ENCODE measurements at places on chromosomes 7 and 10.

- DNase-seq: no peak
Observed at GRCh38 chr10:1329622-1330021, 273.4 kb downstream of the WDR37 start.

DNA sequence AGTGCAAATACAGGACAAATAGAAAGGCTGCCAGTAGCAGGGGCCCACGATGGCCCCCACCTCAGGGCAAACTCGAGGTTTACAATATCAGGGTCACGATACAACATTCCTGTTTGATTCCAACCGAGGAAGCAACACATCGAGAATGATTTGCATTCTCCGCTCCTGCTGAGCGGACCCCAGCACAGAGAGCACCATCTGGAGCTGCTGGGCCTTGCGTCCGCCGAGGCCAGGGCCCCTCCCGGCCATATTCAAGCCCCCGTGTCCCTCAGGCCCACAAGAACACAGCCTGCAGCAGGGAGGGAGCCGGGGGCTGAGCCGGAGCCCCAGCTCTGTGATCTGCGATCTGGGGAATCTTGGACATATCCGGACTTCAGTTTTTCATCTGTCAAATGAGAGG is 84.3 kb downstream of the PRKAG2 start:
- no peak for DNase-seq

- DNase-seq: no peak
Observed at GRCh38 chr7:93884541-93884940, 6.0 kb downstream of the TFPI2 start.

- no peak for DNase-seq
Observed at GRCh38 chr7:132501956-132502355, 74.3 kb downstream of the PLXNA4 start.

DNA sequence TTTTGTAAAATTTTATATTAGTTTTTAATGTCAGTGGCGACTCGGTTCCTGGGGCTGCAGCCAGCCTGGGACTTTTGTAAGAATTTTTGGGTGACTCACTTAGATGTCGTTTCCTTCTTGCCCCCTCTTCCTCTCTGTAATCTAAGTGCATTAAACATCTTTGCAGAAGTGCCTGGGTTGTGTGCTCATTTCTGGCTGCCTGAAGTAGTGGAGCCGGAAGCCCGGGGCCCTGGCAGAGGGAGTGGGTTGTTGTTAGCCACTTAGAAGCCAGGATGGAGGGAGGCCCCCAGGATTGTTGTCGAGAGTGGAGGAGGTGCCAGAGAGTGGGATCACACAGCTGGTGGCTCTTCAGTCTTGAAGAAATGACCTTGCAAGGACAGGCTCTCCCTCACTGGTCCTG is 11.0 kb upstream of the TRIM8 start:
- DNase-seq: peak; percentile 93

- no peak for DNase-seq
Observed at GRCh38 chr7:74093671-74094223, 10.1 kb downstream of the LIMK1 start.

GRCh38 chr10:108204528-108205305 is 1040.2 kb upstream of the SORCS1 start:
- peak; percentile 18 for DNase-seq

DNA sequence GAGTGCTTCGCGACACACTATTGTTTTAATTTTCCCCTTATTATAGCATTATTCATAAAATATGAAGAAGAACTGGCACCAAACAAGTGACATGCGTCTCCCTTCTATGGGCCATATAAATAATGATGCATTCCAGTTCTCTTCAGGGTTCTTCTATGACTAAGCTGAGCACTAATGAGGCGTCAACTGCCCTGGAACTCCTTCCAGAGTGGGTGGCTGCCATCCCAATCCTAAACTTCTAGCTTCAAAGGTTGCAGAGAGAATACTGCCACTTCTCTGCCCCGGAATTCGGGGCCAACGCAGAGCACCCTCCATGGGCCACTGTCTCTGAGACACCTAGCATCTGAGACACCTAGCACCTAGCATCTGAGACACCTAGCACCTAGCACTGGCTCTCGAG is 37.7 kb upstream of the FOXI2 start:
- DNase-seq: no peak

DNA sequence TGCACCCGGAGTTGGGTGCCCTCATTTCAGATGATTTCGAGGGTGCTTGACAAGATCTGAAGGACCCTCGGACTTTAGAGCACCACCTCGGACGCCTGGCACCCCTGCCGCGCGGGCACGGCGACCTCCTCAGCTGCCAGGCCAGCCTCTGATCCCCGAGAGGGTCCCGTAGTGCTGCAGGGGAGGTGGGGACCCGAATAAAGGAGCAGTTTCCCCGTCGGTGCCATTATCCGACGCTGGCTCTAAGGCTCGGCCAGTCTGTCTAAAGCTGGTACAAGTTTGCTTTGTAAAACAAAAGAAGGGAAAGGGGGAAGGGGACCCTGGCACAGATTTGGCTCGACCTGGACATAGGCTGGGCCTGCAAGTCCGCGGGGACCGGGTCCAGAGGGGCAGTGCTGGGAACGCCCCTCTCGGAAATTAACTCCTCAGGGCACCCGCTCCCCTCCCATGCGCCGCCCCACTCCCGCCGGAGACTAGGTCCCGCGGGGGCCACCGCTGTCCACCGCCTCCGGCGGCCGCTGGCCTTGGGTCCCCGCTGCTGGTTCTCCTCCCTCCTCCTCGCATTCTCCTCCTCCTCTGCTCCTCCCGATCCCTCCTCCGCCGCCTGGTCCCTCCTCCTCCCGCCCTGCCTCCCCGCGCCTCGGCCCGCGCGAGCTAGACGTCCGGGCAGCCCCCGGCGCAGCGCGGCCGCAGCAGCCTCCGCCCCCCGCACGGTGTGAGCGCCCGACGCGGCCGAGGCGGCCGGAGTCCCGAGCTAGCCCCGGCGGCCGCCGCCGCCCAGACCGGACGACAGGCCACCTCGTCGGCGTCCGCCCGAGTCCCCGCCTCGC is at the start of gene EGFR:
Gene EGFR, plus strand, starts transcription at position 657 of the 830 bp plus-strand sequence. CDS start 261 bp downstream, outside the sequence.
- no peak for DNase-seq

GRCh38 chr10:51700228-51700817 is 928 bp upstream of the CSTF2T start:
- DNase-seq: peak; percentile 9

Measured in suppressor macrophage treated with lipopolysaccharide for 1 hour (primary cell).